IMR-90 (cell line): ENCODE measurements at places on chromosomes 6 and 20.

GRCh38 chr6:67854098-67854497 is 781.0 kb upstream of the ADGRB3 start:
- no peak for DNase-seq

GRCh38 chr20:34045930-34046725 is 52.4 kb downstream of the RALY start:
- DNase-seq = no peak

GRCh38 chr20:57478176-57478575 is 46.8 kb downstream of the CTCFL start:
- no peak for DNase-seq

GRCh38 chr20:2010533-2010932 is 16.7 kb upstream of the PDYN start:
- DNase-seq = no peak

- DNase-seq = peak; percentile 17
Measured at GRCh38 chr6:126026001-126026400, 39.7 kb downstream of the TRMT11 start.
